Adrenal gland (tissue), 19 donors: ENCODE measurements at places on chromosomes 3 and 15. TPM values are rescaled to one million over a fixed set of nuclear protein-coding genes. Genes with fewer than 3 reads are reported as not detected.

The ARL8B gene
- 27.8 TPM for polyA plus RNA-seq

- DNase-seq, result peak; percentile 81
These were observed 230.2 kb downstream of the CPNE4 start for GRCh38 chr3:131804565-131805133.

GRCh38 chr3:113285741-113286140, 74.4 kb downstream of the BOC start:
- DNase-seq, result no peak

DNA sequence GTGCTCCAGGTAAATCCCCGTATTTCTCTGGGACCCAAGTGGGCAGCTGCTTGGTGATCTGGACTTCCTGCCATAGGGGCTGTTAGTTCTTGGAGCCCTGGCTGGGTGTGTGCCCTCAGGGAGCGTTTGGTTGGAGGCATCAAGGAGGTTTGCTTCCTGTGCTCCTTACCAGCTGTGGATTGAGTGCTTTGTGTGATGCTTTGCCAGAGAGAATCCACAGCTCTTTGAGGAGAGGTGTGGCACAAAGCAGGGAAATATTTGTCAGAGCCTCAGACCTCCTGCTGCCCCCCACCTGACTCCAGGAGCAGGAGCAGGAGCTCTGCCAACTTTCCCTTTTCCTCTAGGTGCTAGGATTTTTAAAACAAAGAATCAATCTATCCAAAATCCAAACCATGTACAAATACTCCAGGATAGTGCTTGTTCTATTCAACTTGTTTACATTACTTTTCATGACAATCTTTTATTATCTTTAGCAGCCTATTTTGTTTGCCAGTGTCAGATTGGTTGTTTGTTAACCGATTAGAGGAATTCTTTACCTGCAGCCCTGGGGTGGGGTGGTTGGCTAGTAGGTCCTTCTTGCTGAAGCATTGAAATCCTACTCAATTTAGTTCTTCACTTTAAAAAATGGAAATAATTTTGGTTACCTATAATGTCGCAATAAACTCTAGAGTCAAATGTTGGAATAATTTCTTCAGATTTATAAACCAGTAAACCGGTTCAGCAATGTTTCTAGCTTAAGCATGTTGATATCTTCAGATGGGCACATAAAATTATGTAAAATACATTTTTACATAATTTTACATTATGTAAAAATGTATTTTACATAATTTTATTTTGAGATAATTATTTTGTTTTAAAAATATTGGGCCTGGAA, 2.5 kb downstream of the CTDSPL start:
- no peak for DNase-seq
